Stimulated activated CD8-positive, alpha-beta memory T cell treated with anti-CD3 and anti-CD28 coated beads, Interleukin-12 subunit alpha, Interleukin-12 subunit beta, amount 100 ng/mL, for 4 hours (primary cell): ENCODE measurements at places on chromosomes 4 and X.

GRCh38 chrX:63656871-63657580, 128.0 kb downstream of the ARHGEF9 start:
- no peak for DNase-seq

DNA sequence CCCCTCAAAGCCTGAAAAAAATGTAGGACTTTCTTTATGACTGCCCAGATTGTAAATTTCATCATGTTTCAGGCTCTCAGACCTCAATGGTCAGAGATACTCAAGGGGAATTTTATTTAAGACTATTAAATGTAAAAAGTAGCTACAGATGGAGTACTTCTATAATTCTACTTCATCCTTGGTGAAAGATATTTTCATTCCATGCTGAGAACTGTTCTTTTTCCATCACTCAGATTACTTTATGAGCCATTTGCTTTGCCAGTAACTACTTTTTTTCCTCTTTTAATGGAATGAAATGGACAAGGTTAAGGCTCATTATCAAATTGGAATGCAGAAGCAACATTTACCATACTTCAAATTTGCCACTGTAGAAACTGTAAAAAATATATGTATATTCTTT, 38.0 kb upstream of the PLS3 start:
- no peak for DNase-seq

DNA sequence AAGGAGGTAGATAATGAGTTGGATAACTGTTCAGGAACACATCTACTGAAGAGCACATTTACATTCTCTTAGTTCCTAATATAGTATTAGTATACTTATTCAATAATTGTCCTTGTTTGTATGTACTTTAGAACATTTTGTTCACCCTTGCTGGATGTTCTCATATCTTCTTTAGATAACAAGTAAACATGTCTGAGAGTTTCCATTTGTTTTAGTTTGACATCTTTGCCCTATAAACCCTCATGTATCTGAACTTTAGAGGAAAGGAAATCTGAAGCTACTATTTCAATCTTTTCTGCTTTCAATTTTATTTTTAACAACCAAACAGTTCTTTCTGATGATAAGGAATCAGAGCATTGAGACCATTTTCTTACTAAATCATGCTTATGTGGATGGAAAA, 518.6 kb downstream of the RPA4 start:
- no peak for DNase-seq

DNA sequence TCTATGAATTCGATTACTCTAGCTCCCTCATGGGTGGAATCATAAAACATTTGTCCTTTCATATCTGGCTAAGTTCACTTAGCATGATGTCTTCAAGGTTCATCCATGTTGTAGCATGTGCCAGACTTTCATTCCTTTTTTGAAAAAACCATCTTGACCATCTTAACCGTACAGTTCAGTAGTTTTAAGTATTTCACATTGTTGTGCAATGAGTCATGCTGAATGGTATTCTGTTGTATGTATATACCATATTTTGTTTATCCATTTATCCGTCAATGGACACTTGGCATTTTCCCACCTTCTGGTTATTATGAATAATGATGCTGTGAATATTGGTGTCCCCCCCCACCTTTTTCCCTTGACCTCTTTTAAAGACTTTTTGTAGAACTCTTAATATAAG, 72.4 kb upstream of the TLR2 start:
- DNase-seq, result no peak

DNA sequence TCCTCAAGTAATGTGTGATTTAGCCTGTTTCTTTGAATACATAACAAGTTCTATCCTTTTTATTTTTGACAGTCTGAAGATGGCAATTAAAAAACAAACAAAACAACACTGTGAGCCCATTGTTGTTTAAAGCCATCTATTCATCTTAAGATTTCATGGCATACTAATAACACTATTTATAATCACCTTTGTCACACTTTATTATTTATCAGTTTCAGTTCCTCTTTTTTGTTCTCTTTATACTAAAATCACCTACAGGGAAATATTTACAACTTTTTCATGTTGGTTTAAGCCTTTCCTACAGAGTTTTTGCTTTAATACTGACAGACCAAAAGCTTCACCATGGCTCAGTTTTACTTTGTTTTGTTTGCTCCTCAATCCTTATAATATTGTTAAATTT, 247.4 kb upstream of the CTSO start:
- DNase-seq, result no peak

- DNase-seq, result no peak
These were observed 31.9 kb downstream of the EGF start for GRCh38 chr4:109944591-109944990.
